NCI-H1930 (cell line): ENCODE measurements at places on chromosomes 3 and 15.

DNA sequence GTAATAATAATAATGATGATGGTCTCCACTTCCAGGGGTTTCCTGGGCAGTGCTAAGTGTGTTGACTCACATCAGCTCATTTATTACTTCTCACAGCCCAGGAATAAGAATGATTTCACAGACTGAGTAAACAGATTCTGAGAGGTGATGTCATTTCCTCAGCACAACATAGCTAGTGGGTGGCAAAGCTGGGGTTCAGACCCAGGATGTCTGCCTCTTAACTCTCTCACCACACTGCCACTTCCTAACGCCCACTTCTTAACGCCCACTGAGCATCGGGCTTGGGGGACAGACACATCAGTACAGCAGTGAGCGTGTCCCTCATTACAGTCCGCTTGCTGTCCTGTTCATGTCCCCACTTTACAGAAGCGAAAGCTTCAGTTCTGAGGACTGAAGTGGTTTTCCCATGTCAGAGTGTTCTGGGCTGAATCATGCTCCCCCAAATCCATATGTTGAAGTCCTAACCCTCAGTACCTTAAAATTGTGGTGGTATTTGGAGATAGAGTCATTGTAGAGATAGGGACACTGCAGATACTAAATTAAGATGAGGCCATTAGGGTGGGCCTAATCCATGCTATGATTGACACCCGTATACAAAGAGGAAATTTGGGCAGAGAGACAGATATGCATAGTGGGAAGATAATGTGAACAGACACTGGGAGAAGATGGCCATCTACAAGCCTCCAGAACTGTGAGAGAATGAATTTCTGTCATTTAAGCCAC lies 68.0 kb downstream of the ATP2B2 start:
- DNase-seq = no peak

GRCh38 chr3:9659849-9660248 lies 10.5 kb downstream of the MTMR14 start:
- no peak for DNase-seq

- no peak for DNase-seq
Measured at GRCh38 chr3:106809041-106809440, 568.2 kb upstream of the CCDC54 start.

- DNase-seq = no peak
Measured at GRCh38 chr15:65275728-65276126, 11.0 kb downstream of the PARP16 start.

GRCh38 chr3:97265237-97266005 lies 451.0 kb downstream of the EPHA6 start:
- no peak for DNase-seq

DNA sequence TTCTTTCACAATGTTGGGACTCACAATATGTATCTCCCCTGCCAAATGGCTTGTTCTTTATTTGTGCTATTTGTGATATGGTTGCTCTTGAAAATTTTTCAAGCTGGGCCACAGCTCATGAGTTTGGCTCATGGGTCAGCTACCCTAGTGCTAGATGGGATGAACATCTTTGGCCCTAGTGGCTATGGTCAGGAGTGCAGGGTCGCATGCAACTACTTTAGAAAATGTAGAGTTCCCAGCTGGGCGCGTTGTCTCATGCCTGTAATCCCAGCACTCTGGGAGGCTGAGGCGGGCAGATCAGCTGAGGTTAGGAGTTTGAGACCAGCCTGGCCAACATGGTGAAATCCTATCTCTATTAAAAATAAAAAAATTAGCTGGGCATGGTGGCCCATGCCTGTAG lies 55.8 kb downstream of the POLR2M start:
- no peak for DNase-seq

GRCh38 chr3:164537485-164537884 lies 540.8 kb downstream of the SI start:
- DNase-seq = no peak

DNA sequence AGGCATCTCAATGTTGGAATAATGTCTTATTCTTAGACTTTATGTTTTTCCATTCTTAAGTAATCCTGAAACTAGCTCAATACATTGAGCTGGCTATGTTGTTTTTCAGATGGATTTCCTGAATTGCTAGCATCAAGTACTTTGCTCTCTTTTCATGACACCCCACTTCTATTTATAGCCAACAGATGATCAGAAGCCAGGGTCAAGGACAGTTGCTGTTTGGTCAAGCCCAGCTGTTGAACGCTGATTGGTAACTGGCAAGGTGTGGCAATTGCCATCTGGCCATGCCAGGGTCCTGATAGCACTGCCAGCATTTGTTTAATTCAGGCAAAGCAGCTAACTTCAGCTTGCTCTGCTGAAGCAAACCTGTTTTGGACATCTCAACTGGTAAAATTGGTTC lies 46.2 kb upstream of the PLCL2 start:
- DNase-seq = no peak

DNA sequence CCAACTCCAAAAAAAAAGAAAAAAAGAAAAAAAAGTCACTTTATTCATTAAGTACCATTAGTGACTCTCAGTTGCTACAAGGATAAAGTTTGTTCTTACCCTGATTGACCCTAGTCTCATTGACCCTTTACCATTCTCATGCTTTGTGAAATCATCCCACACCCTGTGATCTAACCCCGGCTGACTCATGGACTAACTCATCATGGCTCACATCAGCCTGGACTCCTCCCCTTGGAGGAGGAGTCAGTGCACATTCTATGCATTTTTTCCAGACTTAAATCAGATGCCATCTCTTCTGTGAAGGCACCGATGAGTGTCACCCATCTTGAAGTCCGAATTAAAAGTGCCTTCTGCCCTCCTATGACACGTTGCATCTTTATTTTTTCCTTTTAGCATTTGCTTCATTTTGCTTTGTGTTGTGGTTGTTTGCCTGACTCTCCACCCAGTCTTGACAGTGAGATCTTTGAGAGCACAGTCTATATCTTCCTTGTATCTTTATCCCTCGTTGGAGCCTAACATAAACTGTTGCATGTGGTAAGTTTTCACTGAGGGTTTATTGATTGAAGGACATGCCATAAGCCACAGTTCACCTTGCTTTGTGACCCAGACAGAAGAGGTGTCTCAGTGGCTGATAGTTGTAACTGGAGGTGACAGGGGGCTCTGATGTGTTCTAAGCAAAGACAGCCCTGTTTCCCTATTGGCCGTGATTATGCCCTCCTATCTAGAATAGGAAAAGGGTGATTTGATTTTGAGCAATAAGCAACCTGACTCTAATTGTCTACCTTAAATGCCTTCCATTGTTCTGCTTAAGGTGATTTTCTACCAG lies 72.1 kb downstream of the IL1RAP start:
- DNase-seq = no peak

- no peak for DNase-seq
Measured at GRCh38 chr15:38002883-38003477, 68.5 kb downstream of the TMCO5A start.

DNA sequence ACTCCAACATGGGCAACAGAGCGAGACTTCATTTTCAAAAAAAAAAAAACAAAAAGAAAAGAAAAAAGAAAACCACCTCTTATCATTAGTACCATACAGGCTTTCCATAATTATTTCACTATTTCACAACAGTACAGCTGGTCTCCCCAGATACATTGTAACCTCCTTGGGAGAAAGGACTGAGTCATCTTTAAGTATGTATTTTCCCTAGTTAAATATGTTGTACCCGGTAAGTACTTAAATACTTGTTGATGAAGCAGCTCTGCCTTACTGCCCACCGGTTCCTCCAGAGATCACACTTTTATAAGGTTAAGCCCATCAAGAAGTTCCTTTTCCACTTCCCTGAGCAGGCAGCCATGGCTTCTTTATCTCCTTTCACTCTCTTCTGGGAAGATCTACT lies 789.5 kb upstream of the CFAP20DC start:
- no peak for DNase-seq

- DNase-seq = no peak
Measured at GRCh38 chr3:67011414-67012131, 13.5 kb downstream of the KBTBD8 start.

- DNase-seq = no peak
Measured at GRCh38 chr3:128554465-128555097, 61.6 kb upstream of the GATA2 start.

- no peak for DNase-seq
Measured at GRCh38 chr3:123152687-123153086, 49.1 kb upstream of the SEC22A start.

- DNase-seq = no peak
Measured at GRCh38 chr3:166484470-166484869, 647.2 kb upstream of the BCHE start.

DNA sequence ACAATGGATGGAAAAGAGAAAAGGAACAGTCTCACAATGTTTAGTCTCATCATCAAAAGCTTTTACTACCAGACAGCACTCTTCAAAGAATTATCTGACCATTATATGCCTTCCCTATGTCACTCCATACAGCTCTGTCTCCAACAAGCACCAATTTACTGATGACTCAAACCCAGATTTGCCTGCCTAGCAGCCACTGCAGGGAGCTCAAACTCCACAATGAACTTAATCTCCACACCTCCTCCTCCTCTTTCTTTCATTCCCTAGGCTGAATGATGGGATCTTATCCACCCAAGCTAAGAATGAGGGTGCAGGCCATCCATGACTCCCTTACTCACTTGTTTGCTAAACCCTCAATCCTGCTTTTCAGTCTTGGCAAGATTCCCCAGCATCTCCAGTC lies 45.5 kb downstream of the NBEAL2 start:
- no peak for DNase-seq

DNA sequence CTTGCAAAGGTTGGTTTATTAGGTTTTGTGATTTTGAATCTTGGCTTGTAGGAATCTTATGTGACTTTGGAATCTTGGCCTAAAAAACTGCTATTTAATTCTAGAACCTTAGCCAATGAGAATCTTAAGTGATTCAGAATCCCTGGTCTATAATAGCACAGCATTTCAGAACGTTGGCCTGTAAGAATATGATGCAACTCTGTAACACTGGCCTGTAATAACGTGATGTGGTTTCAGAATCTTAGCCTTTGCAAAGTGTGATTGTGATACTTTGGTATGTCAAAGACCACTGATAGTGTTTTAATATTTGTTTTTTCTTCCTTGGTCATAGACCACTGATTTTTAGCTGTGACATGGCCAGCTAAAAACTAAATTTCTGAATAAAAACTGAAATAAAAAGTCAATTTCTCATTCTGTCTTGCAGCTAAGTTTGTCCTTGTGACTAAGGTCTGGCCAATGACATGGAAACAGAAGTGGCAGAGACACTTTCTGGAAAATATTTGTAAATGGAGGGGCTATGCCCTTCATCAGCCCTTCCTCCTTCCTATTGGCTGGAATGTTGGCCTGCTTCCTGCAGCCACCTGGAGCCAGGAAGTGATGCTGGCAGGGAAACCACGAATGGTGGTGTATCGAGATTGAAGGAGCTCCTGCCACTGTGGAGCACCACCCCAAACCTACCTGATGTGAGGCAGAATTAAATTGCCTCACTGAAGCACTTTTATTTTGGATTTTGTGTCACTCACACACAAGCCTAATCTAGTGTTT lies 42.3 kb upstream of the CORO2B start:
- no peak for DNase-seq

DNA sequence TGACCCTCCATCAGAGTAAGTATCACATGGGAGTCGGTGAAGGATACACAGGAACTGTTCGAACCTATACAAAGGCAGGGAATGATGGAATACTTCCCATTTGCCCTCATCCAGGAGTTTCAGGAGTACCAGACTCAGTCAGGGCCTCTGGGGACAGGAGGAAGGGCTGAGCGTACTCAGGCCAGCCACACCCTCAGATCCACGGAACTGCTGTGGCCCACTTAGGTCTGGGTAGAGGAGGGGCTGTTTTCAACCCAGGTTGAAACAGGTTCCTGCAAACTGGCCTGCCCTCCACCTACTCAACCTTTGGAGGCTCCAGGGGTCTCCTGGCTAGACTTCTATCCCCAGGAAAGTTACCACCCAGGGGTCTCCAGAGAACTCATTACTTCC lies 6.7 kb upstream of the IGDCC3 start:
- DNase-seq = no peak

DNA sequence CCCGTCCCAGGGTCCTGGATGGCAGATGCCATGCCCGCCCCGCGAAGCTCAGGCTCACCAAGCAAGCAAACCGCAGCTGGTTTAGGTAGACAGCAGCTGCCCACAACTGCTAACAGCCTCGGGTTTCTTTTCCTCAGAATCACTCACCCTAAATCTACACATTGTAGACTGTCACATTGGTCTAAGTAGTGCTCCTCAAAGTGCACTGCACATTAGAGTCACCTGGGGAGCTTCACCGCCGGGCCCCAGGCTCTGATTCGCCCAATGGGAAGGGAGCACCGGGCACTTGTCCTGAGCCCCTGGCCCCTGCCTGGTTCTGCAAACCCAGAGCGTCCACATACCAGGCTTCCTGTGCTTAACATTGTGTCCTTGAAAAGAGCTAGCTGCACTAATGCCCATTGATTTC lies 752 bp downstream of the OCA2 start:
- no peak for DNase-seq

- no peak for DNase-seq
Measured at GRCh38 chr3:191269289-191270085, 59.7 kb upstream of the CCDC50 start.

- no peak for DNase-seq
Measured at GRCh38 chr15:64915518-64916227, 4.0 kb downstream of the ANKDD1A start.

DNA sequence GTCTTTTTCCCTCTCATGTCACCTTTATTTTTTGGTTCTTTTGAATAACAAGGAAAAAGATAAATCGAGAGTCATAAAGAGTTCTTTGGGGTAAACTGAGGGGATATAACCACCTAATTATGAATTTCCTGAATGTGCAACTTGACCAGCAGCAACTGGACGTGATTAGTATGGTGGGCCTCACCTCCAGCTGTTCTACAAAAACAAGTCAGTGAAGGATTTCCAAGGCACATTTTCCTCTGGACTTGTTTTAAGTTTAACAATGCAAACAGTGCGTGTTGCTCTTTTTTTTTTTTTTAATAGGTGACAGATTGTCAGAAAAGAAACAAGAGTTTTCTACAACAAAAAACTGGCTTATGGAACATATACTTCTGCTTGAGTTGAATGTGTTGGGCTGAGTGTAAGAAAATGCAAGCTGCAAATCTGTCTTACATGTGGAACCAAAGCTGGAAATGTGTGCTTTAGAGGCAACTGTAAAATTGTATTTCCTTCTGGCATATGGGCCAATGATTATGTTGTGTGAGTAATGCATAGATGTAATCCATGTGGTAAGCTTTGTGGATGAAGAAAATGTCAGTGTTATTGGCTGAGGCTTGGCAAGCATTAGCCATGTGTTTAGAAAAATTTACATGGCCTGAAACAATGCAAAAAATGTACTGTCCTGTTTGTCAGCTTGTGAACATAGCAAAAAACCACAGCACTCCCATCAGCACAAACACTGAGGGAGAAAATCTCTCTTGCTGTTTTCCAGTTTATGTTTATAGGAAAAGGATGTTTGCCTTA lies 44.5 kb upstream of the FNDC3B start:
- no peak for DNase-seq

GRCh38 chr3:175489406-175489805 lies 630.3 kb downstream of the NAALADL2 start:
- DNase-seq = no peak

DNA sequence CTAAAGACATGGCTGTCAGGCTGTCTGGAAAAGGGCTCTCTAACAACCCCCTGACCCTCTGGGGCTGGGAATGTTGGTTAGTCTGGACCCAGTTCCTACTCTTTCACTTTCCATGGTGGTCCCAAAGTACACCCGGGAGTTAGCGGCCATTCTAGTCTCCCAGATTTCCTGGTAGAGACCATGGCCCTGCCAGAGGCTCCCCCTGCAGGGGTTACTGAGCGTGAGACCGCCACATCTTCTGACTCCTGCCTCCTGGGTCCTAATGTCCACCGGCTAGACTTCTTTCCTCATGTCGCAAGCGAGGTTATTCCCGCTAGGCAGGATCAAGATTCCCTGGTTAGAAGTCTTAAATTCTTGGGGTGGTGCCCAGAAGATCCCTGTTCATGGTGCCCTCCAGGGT lies 540.0 kb upstream of the ROBO1 start:
- no peak for DNase-seq

- no peak for DNase-seq
Measured at GRCh38 chr3:54649551-54649950, 278.3 kb downstream of the LRTM1 start.
